Left renal pelvis (tissue), 4 donors: ENCODE measurements at places on chromosomes 1 and 21.

- no peak for DNase-seq
Observed at GRCh38 chr1:201739492-201740085, 89.4 kb upstream of the IPO9 start.

- no peak for DNase-seq
Observed at GRCh38 chr1:109655615-109656519, at the start of gene GSTM4. GSTM4 (plus strand) TSS chr1:109656099; CDS start chr1:109656390, 291 bp downstream.

- DNase-seq, result no peak
Observed at GRCh38 chr1:242673652-242674051, 149.2 kb upstream of the PLD5 start.

- DNase-seq, result no peak
Observed at GRCh38 chr1:37347104-37347649, 127.2 kb upstream of the ZC3H12A start.

- DNase-seq, result no peak
Observed at GRCh38 chr1:152461544-152461943, 47.5 kb upstream of the CRNN start.
